ENCODE measurements at places on chromosomes 13 and 19.

DNA sequence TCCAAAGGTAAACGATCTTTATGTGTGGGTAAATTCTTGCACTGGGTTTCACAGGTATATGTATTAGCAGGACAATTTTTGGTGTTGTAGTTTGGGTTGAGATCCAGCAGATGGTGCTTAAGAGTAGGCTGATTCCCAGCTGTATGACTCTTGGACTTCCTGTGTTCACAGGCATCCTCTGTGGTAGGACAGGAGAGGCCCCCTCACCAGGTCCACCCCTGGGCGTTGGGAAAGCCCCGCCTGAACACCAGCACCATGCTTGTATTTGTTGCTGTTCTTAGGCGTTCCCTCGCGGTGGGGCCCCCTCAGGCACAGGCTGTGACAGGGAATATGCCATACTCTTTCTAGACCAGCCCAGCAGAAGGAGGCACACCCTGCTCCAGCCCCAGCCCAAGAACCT, 49.5 kb upstream of the PCDH17 start:
- no peak for DNase-seq

DNA sequence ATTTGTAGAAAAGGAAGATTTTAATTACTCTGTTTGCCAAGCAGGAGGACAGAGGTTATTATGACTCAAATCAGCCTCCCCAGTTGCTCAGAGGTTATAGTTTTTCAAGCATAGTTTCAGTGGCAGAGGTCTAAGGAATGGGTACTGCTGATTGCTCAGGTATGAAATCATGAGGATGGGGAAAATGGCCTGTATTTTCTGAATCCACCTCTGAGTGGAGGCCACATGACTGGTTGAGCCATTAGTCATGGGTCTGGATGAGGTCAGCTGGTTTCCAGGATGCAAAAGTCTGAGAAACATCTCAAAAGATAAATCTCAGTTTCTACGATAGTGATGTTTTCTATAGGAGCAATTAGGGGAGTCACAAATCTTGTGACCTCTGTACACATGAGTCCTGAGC, 62.8 kb upstream of the CEACAM8 start:
- no peak for DNase-seq

DNA sequence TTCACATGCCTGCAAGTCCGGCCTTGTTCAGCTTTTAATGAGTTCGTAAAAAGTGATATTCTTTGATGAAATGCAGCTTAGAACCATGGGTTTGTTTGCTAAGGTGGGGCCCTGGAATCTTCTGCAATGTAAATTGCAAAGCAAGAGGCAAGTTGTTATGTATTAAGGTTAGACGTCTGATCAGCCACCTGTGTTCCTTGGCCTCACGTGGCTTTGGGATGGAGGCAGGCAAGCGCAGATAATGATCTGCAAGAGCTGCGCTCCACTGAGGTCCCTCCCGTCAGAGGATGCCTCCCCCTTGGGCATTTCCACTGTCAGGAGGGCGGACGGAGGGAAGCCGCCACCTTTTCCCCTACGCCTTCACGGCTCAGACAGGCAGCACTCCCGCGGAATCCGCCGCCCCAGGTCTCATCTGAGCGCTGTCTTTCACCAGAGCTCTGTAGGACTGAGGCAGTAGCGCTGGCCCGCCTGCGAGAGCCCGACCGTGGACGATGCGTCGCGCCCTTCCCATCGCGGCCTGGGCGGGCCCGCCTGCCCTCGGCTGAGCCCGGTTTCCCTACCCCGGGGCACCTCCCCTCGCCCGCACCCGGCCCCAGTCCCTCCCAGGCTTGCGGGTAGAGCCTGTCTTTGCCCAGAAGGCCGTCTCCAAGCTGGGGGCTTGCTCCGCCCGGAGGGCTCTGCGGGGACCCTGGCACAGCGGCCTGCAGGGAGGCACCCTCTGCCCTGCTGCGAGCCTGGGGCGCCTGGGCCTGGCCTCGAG, 110.9 kb downstream of the CRYL1 start:
- DNase-seq, result no peak

DNA sequence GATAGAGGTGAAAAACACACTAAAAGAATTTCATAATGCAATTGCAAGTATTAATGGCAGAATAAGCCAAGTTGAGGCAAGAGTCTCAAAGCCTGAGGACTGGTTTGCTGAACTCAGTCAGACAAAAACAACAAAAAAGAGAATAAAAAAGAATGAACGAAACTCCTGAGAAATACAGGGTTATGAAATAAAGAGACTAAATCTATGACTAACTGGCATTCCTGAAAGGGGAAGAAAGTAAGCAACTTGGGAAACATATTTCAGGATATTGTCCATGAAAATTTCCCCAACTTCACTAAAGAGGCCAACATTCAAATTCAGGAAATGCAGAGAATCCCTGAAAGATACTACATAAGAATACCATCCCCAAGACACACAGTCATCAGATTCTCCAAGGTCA, 47.8 kb downstream of the UBL3 start:
- no peak for DNase-seq

DNA sequence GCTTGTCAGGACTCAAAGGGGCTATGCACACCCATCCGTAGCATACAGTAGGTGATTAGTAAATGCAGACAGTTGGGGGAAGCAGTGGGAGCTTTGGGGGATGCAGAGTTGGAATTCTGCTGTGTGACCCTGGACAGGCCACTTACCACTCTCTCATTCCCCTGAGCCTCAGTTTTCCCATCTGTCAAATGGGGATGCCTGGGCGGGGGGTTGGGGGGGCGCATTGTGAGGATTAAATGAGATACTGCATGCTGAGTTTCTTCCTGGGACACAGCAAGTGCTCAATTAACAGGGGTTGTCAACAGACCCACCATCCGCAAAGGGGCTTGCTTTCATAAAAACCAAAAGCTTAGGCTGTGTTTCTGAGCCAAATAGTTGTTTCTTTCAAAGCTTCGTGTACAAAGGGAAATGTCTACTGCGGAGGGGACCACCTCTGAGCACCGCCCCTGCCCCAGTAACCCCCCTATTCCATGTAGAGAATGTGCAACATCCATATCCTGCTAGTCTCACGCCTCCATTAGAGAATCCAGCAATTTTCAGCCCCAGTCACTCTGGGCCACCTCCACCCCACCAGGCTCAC, 132.4 kb downstream of the IER2 start:
- no peak for DNase-seq

DNA sequence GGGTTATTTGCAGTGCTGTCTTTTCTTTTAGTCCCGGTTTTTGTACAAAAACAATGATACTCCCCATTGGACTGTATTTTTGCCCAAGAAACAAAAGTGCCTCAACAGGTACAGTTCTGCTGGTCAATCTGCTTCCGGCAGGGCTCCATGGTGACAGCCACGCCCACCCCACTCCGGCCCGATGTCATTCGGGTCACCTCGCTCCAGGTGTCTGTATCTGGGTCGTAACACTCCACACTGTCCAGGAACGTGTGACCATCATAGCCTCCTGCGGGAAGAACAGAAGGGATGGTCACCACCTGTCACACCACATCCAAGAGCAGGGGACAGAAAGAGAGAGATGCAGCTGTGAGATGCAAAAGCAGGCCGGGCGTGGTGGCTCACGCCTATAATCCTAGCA, 16.6 kb downstream of the KEAP1 start:
- DNase-seq, result no peak

- DNase-seq, result no peak
Measured at GRCh38 chr13:73903561-73903960, 230.6 kb downstream of the KLF12 start.

DNA sequence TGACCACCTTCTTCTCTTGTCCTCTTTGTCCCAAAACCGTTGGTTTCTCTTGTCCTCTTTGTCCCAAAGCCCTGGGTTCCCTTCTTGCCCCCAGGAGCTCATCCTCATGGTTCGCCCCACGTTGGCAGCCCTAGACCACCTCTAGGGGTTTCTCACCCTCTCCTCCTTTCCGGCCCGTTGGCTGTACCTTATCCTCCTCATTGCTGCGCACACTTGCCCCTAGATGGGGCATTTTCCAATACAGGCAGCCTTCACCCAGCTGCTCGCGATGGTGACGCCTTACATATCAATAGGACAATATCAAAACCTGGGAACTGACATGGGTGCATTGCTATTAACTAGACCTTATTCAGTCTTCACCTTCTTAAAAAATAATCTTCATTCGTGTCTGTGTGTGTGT, 86.5 kb downstream of the IPO5 start:
- DNase-seq, result no peak

DNA sequence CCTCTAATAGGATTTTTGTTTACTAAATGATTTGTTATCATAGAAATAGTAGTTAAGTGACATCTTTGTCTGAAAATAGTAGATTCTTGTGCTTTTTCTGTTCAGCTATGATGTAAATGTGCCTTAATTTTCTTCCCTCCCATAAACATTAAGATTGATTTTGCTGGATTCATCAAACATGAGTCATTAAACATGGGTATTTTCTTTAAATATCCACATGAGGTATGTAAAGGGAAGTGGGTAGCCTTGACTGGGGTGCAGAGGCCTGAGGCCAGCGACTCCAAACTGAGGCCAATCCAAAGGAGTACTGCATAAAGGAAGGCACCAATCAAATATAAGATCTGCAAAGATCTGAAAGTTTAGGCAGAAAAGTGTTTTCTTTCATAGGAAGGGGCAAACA, 3.7 kb downstream of the ZNF136 start:
- no peak for DNase-seq

DNA sequence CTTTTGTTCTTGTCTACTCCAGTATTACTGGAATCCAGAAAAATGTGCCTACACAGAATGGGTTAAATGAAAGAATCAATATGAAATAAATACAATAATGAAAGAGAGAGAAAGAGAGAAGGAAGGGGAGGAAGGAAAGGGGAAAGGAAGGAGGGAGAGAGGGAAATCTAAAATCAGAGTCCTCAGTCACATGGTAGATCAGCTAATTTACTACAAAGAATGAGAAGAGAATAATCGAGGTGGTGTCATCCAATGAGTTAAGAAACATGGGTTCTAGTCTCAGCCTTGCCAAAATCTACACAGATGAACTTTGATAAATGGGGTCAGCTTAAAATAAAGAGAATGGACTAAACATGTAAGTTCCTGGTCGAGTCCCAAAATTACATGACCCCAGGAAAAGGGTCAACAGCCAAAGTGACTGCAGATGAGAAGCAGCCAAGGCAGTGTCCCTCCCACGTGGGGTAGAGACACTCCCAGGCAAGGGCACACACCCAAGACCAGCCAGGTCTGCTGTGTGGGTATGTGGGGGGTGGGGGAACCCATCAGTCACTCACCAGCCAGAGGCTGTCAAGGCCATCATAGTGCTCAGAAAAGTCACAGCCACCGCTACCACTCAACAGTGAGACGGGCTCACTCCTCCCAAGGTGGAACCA, 103.6 kb downstream of the STK24 start:
- no peak for DNase-seq

DNA sequence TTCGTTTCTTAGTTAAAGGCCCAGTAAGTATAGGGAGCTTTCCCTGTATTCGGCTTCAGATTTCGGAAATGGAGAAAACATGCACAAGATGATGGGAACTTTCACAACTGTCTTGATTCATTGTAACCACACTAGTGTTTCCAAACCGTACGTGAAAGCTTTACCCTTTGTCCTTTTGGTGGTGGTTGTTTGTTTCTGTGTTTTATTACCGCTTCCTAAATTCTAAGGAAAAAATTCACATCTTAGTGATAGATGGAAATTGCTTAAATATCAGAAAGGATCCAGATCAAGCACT, 504 bp upstream of the VWA8 start:
- DNase-seq, result no peak

- no peak for DNase-seq
Measured at GRCh38 chr13:55087085-55087484, 2053.6 kb upstream of the PRR20A start.

- no peak for DNase-seq
Measured at GRCh38 chr13:32079587-32079986, 48.0 kb downstream of the FRY start.

GRCh38 chr13:98834254-98834960, 81.9 kb upstream of the SLC15A1 start:
- DNase-seq, result no peak

DNA sequence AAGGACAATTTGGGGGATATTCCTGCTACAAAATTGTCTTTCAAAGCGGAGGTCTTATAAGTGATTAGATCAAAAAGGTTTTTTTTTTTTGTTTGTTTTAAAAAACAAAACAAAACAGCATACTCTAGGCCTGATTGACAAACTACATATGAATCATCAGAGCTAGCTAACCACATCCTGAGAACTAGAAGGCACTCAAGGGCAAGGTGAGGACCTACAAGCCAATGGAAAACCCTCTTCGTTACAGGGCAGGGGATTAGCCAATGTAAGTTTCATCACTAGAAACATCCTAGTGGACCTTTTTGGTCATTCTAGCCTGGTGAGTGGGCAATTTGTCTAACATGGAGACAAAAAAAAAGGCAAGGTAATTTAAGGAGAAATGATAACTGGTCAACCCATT, 428.6 kb downstream of the RFC3 start:
- peak; percentile 2 for DNase-seq

DNA sequence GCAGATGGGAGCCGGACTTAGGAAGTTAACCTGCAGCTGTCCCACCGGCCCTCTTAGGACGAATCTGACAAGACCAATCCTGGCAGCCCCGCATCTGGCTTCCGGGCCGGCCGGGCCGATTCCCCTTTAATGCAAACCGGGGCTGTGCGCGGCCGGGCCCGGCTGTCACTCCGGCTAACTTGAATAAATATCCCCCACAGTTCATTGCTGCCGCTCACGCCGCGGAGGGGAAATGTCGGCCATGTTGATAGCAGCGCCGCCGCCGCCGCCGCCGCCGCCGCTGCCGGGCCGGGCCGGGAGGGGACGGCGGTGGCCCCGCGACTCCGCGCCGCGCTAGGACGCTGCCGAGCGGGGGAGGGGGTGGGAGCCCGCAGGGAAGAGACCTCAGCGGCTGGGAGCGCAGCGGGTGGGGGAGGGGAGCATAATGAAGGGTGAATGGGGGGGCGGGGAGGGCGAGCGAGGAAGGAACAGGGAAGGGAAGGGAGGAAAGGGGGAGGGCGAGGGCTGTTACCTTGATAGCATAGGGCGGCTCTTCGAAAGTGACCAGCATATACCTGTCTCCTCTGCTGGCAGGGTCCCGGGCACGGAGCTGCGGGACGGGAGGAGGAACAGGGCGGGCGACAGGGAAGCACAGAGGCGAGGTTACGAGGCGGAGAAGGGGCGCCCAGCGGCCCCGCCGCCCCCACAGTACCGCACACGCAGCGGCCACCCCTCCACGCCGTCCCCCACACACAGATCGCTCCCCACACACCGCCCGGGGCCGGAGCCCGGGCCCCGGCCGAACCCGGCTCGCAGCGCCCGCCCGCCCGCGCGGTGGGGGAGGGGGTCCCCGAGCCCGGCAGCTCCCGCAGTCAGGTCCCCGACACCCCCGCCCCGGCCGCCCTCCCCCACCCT, 1.1 kb downstream of the INTS6 start:
- DNase-seq, result peak; percentile 43

DNA sequence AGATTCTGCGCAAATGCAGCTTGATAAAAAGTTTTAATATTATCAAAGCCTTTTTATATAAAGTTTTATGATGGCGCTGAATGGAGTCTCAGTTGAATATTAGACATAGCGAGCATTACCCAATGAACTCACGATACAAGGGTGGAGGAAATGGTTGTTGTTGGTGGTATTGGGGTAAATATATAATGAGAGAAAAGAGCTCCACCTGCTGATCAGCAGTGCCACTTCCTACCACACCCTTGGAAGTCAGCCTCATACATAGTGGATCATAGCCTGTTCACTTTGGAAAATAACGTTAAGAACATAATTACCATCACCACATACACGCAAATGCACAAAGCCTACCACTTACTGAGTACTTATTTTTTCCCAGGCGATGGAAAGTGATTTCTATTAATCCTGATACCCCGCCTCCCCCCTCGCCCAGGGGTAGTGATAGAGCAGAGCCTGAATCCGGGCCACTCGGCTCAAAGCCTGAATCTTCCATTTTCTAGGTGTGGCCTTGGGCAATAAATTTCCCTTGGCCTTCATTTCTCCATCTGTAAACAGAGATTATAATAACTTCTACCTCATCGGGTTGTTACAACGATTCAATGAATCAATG, 358.3 kb downstream of the KLF5 start:
- no peak for DNase-seq

- DNase-seq, result no peak
Measured at GRCh38 chr13:64527561-64527960, 2702.6 kb downstream of the PCDH9 start.
